ENCODE measurements at places on chromosomes 13 and 19. TPM values are rescaled to one million over a fixed set of nuclear protein-coding genes. Genes with fewer than 3 reads are reported as not detected.

DNA sequence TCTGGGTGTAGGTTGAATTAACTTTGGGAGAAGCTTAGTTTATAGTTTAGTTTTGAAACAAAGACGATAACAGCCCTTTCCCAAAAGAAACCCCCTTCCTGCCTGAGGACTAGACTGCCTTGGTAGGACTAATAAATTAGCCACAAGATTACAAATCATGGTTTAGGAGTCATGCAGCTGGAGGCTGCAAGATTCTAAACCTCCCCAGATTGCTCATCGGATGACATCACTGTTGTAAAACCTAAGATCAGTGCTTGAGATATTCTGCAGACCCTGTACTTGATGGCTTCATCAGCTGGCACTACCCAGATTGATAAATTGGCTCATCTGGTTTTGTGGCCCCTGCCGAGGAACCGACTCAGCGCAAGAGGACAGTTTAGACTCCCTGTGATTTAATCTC lies 35.9 kb upstream of the MPHOSPH8 start:
- peak; percentile 82 for DNase-seq

MCOLN1 gene
- 16.6 TPM for total RNA-seq

GRCh38 chr13:73938372-73939070 lies 195.7 kb downstream of the KLF12 start:
- DNase-seq = peak; percentile 54

GRCh38 chr13:113077953-113078901 lies 27.4 kb upstream of the F7 start:
- no peak for DNase-seq

DNA sequence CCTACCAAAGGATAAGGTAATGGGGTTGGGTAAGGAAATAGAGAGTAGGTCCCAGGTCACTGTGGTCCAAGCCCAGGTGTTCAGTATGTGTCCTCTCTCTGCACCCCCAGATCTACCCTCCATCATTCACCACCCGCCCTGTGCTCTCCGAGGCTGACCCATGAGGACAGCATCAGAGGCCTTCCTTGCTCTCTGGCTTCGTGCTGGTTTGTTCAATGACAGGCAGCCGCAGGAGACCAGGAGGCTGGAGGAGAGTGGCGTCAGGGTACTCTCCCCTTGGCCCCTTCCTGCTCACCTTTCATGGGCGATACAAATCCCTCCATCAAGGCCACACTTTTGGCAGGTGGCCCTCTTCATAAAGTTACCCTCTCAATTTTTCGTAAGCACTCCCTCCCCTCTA lies 1.7 kb downstream of the TUBA3C start:
- no peak for DNase-seq

DNA sequence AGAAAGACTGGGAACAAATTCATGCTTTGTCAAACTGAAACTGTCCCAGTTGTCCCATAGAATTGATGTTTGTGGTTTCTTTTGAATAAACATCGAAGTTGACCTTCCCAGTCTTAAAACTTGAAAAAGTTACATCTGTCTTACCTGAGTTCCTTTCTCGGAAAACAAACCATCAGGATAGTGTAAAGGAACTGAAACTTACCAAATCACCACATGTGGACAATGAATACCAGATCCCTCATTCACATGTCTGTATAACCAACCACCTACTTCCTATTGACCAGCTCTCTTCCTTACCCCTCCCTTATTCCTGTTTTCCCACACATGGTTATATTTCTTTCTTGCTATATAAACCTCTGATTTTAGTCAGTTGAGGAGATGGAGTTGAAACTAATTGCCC lies 791.7 kb upstream of the PCDH20 start:
- no peak for DNase-seq

DNA sequence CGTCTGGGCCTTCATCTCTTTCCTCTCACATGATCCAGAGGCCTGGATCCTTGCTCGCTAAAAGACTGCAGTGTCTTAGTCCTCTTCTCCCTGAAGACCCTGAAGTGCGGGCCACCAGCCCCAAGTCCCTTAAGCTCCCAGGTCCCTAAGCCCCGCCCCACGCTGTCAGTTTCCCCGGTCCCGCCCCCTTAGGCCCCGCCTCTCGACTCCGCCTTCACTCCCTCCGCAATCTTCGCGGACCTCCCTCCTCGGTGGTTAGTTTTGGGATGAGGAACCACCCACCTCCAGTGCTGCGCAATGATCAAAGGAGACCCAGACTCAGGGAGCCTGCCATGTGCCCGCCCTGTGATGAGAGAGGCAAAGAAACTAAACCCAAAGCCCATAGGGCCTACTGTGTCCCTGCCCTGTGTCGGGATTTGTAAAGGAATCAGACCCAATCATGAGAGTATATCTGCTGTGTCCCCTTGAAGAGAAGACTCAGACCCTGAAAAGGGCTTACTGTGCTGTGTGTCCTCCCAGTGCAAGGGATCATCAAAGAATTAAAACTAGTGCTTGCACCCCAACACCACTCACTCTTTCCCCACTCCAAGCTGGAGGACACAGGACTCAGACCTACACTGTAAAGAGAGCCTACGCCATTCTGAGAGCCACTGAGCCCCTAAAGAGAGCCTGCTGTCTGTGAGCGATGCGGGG lies 3.0 kb upstream of the COX6B1 start:
- peak; percentile 92 for DNase-seq

GRCh38 chr13:86986448-86986847 lies 684.7 kb upstream of the SLITRK5 start:
- no peak for DNase-seq

DNA sequence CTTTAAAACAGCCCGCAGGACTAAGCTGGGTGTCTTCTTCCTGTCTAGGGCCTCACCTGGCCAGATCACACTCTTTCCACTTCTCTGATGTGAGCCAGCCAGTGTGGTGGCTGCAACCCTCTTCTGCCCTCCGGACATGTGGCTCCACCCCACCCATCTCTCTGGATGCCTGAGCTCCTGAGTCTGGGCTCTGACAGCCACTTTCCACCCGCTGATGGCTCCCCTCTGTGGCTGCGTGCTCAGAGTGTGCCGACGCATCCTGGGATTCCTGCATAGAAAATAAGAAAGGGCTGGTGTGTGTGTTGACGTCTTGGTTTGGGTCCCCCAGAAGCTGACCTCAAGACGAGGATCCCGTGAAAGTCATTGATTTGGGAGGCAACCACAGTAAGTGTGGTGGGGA lies 181.6 kb downstream of the URI1 start:
- DNase-seq = no peak

ONECUT3 gene
- not detected for total RNA-seq

DNA sequence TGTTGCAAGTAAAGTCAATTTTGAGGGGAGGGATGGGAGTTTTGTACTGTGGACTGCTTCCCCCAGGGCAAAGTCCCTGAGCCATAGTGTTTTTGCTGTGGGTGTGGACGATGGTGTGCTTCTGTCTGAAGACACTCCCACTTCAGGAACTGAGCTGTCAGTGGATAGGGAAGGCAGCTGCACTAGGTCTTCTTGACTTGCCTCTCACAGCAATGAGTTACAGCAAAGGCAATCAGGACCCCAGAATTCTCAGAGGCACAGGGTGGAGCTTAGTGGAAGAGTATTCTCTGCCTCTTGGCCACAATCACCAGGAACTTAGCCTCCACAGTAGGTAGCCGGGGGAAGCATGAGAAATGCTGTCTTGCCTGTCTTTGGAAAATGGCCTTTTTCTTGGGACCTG lies 1416.6 kb upstream of the MIR17HG start:
- peak; percentile 5 for DNase-seq

GPI gene
- total RNA-seq = 122 TPM

- DNase-seq = no peak
Measured at GRCh38 chr13:113224486-113224885, 15.1 kb downstream of the CUL4A start.

DNA sequence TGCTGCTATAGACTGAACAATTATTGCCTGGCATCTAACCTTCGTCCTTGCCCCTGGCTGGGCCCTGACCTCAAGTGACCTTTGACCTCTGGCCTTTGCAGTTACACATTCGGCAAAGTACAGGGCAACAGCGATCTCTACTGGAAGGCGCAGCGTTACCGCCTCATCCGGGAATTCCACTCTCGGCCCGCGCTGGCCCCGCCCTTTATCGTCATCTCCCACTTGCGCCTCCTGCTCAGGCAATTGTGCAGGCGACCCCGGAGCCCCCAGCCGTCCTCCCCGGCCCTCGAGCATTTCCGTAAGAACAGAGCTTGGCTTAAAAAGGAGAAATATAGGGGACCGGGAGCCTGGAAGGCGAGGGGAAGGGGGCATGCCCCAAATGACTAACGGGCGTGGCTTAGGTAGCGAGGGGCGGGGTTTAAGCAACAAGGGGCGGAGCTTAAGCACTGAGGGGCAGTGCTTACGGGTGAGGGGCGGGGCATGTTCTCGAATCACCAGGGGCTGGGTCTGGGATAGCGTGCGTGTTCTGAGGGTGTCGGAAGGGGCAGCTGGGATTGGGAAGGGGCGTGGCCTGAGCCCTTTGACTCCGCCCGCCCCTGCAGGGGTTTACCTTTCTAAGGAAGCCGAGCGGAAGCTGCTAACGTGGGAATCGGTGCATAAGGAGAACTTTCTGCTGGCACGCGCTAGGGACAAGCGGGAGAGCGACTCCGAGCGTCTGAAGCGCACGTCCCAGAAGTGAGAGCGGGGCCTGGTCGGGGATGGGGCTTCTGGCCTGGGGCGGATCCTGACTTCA lies 52.7 kb downstream of the TRPM4 start:
- DNase-seq = no peak

GRCh38 chr13:113947311-113948033 lies 26.4 kb downstream of the C13orf46 start:
- DNase-seq = peak; percentile 98

DNA sequence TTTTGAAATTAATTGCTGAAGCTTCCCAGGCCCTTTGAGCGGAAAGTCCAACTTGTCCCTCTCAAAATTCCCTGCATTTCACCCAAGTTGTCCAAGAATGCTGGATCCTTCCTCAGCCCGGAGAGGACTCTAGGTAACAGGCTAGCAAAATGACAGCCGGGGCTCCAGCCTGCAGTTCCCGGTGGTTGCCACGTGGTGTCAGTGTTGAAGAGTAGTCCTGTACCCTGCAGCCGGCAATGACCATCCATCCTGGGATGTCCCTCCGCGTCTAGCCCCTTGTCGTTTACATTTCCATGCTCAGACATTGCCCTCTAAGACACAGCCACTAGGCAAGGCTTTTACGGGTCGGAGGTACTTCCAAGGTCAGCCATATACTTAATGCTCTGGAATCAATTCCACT lies 31.4 kb upstream of the MTIF3 start:
- DNase-seq = no peak

DNA sequence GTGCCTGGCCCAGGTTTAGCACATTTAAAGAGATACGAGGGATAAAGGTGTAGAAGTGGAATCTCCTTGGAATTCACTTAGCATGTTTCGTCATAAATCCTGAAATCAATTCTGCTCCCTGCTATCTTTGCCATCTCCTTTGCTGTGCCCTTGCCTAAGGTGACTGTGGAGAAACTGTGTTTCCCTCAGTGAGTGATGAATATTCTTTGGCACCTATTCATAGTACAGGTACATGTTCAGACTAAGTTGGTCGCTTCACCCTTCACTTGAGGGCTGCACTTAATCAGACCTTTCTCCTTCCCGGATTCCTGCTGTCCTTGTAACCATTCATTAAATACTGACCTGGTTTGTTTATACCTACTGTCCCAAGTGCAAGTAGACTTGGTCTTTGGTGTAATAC lies 17.8 kb downstream of the PCCA start:
- no peak for DNase-seq

DNA sequence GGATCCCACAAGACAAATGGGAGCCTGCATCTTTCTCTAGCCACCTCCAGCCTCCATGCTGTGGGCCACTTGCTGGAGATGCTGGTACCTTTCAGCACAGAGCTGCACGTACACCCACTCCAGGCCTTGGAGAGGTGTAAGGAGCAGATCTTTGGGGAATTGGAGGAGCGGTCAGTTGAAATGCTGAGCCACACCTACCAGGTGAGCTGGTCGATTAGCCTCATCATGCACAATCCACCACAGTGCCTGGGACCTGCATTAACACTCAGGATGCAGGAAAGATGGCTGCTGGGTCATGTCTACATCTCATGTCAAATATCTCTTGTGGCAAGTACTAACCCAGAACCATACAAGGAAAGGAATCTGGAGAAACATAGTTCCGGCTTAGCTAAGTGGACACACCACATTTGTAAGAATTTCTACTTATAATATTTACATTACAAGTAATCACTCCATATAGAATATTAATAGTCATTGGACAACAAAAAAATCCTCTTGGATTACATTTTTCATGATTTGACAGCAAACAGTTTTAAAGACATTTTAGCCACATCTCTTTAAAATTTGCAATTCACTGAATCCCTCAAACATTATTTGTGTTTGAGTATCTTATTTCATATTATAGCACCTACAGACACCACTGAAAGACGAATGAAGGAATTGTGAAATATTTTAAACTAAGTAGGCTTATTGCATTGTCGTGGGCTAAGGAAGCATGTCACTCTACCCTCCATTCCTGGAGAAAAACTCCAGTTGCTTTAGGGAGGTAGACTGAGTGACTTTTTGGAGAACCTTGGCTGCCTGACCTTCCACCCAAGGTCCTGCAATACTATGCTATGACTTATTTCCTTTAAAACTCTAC lies 21.8 kb upstream of the MBNL2 start:
- DNase-seq = no peak

LGALS7B gene
- not detected for total RNA-seq

GRCh38 chr13:67123165-67123564 lies 107.0 kb downstream of the PCDH9 start:
- no peak for DNase-seq

CEACAM7 gene
- total RNA-seq = not detected

DNA sequence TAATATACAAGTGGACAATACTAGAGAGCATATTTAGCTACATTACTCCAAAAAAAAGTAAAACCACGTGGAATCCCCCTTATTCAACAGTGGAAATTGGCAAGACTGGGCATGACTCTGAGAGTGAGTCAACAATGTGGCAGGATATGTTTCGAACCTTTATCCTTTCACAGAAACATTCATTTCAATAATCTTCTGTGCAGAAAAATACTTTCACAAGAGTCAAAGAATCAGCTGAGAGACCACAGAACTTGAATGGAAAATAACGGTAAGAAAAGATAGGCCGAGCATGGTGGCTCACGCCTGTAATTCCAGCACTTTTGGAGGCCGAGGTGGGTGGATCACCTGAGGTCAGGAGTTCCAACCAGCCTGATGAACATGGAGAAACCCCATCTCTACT lies 25.1 kb upstream of the CD70 start:
- peak; percentile 86 for DNase-seq

DNA sequence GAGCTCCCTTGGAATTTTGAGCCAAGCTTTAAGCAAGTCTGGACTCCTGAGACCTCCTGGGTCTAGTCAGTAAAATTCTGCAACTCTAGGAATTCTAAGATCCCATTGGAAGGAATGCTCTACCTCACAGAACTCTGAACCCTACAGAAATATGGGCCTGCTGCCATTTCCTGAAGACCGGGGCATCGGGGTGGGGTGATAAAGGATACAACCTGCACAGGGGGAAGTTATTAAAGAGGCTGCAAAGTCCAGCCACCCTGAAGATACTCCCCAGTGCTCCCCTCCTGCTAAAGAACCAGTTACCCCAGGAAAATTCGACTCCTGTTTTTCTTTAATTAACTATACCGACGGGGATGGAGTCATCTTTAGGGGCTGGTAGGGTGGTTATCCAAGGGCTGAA lies 2.4 kb upstream of the PPP1R37 start:
- no peak for DNase-seq

DNA sequence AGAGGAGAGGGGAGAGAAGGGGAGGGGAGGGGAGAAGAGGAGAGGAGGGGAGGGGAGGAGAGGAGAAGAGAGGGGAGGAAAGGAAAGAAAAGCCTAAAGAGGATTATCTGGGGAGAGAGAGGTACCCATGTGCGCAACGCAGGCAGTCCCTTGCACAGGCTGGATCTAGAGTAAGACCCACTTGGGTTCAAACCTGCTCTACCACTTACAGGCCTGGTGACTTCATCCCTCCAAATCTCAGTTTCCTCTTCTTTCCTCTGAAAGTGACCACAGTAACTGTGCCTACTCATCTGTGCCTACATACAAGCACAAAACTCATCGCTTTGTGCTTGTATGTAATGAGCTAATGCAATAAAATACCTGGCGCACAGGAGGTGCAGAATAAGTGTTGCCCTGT lies 732 bp upstream of the MAP1S start:
- DNase-seq = no peak
